ENCODE measurements at places on chromosomes 5 and 9. TPM values are rescaled to one million over a fixed set of nuclear protein-coding genes. Genes with fewer than 3 reads are reported as not detected.

The CRB2 gene
- polyA plus RNA-seq = 0.08 TPM

The S1PR3 gene
- polyA plus RNA-seq = 85.6 TPM

The GARNL3 gene
- polyA plus RNA-seq = 13.8 TPM

The PCDHB3 gene
- polyA plus RNA-seq = 0.20 TPM

DNA sequence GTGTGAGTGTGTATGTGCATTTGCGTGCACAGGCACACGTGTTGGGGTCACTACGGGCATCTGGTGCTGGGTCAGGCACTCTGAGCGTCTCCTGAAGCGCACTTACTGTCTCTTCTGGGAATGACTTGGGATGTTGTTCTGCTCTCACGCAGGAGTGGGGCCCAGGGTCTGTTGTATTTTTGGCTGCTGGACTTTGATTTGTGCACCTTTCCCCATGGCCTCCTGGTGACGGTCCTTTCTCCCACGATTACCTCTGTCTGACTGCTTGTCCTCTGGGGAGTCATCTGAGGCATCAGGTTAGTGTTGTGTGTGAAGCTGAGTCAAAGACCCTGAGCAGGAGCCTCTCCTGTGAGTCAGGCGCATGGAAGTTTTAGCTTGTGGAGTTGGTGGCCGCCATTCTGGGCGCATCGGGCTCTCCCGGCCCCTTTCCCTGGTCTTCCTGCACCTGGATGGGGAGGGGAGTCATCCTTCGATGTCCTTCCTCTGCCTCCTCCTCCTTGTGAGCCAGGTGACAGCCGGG, 62.1 kb downstream of the RXRA start:
- H3K27me3 ChIP-seq = no peaks in the 10 kb centered on the region
- H3K4me1 ChIP-seq = peaks cover 35% of the 10 kb centered on the region
- H3K27ac ChIP-seq = peak overlapping the region; percentile 99
- no peak for DNase-seq

DNA sequence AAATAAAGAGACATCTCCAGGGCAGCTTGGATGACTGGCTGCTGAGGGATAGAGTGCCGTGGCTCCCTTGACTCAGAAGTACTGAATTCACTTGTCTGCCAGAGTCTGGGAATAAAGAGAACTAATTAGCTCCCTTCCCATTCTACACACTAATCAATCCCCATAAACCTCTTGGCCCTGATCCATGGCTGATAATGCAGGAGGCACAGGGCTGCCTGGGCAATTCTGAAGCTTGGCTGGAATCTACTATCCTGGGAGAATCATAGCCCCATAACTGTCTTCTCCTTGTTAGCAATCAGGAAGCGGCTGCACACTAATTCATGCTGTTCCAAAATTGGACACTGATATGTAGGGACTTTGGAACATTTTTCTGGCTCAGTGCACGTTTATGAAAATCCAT, 197.7 kb downstream of the PTTG1 start:
- H3K27ac ChIP-seq = no peak overlapping the region
- DNase-seq = no peak
- H3K4me1 ChIP-seq = no peaks in the 10 kb centered on the region
- no peaks in the 10 kb centered on the region for H3K27me3 ChIP-seq

- no peaks in the 10 kb centered on the region for H3K27me3 ChIP-seq
- H3K4me1 ChIP-seq = no peaks in the 10 kb centered on the region
- no peak overlapping the region for H3K4me3 ChIP-seq
Observed at GRCh38 chr9:90054810-90055209, 450.0 kb downstream of the GADD45G start.

DNA sequence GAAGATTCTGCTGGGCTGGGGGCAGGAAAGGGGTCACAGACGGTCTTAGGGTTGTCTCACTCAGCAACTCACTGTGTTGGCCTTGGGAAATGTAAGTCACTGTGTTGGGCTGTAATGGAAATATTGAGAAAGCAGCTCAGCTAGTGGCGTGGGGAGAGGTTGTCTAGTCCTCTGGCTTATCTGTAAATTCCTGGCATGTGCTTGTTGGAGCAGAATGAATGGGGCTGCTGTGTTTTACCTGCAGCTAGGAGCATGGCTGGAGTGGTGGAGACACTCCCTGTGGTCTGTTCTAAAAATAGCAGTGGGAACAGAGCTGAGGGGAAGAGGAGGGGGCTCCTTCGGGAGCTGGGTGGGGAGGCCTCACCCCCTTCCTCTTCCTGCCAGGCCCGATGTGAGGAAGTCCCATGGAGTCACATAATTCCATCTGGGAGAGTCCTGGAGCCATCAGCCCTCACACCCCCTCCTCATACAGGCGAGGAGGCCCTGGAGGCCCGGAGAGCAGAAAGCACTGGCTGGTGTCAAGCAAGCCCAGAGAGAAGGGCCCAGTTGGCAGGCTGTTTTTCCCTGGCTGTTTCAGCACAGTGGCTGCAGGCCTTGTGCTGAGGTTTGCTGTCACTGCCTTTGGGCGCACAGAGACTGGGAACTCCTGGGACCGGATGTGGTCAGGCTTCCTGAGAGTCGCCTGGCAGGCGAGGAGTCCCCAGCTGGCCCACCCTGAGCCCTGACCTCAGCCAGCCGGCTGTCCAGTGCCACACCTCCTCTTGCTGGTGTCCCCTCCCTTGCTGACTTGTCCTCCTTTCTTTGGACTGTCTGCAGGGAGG, 84.9 kb downstream of the RGS3 start:
- peak; percentile 69 for DNase-seq
- no peak overlapping the region for H3K4me3 ChIP-seq
- peak overlapping the region; percentile 86 for H3K27ac ChIP-seq
- no peaks in the 10 kb centered on the region for H3K36me3 ChIP-seq
- no peaks in the 10 kb centered on the region for H3K27me3 ChIP-seq

DNA sequence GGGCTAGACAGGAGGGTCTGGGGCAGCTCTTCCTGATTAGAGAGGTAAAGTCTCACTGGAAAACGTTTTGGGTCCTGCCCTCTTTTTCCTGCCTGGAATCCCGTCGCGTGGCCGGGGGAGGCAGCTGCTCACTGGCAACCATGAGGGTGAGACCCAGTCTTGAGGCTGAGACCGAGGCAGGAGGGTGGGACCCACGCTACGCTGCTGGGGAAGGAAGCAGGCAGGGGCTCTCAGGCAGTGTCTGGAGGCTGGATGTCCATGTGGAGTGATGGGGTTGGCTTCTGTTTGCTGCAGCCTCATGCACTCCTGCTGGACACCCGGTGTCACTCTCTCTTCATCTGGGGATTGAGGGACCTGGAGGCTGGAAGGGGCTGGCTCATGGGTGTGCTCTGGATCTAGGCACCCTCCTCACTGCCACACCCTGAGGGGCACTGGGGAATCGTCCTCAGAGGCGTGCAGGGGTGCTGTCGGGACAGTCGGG, 11.3 kb upstream of the SLC2A6 start:
- no peaks in the 10 kb centered on the region for H3K36me3 ChIP-seq
- H3K4me1 ChIP-seq = no peaks in the 10 kb centered on the region
- no peaks in the 10 kb centered on the region for H3K27me3 ChIP-seq

DNA sequence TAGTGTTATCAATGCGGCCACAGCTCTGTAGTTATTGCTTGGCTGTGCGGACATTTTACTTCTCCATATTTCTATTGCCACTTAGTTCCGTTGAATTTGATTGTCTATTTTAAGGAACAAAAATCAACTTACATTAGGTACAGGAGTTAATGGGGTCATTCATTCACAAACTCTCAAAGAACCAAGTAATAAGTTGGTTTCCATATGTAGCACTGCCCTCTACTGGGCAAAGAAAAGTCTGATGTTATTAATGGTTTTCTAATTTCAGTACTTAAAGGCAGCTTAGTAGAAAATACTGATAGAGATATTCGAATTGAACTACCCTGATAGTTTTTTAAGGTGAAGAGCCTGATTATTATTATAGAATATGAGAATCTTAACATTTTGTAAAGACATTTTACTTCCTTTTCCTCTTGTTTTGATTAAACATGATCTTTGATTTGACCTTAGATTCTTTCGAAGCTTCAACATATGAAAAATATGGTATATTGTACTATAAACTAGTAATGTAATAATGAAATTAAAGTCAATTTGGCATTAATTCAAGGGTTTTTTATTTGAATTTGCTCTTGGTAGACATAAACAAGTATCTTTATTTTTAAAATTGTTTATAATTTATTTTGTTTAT, 119.5 kb upstream of the CTNND2 start:
- H3K4me1 ChIP-seq = no peaks in the 10 kb centered on the region
- no peaks in the 10 kb centered on the region for H3K36me3 ChIP-seq
- no peak overlapping the region for H3K4me3 ChIP-seq
- H3K27ac ChIP-seq = no peak overlapping the region
- no peaks in the 10 kb centered on the region for H3K27me3 ChIP-seq
- DNase-seq = no peak

DNA sequence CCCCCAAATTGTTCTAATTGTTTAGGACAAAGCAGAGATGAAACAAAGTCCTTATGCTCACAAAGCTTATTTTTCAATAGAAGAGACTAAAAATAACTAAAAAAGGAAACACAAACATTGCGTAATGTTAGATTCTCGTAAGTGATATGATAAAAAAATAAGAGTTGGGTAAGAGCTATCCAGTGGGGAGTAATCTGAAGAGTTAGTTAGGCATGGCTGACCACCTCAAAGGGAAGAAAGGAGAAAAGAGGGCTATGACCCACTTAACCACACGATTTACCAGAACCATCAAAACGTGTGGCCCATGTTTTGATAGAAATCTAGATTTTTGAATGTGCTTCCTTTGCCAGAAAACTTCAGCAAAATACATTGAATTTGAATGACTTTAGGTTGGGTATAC, 1296.8 kb upstream of the NUDT12 start:
- no peaks in the 10 kb centered on the region for H3K27me3 ChIP-seq
- H3K4me3 ChIP-seq = no peak overlapping the region
- no peak overlapping the region for H3K27ac ChIP-seq
- no peak for DNase-seq
- no peaks in the 10 kb centered on the region for H3K4me1 ChIP-seq
- no peaks in the 10 kb centered on the region for H3K36me3 ChIP-seq

GRCh38 chr5:44388321-44389089, 715 bp downstream of the FGF10 start:
- peaks cover 9% of the 10 kb centered on the region for H3K27me3 ChIP-seq
- DNase-seq = no peak
- no peak overlapping the region for H3K27ac ChIP-seq
- no peaks in the 10 kb centered on the region for H3K36me3 ChIP-seq

DNA sequence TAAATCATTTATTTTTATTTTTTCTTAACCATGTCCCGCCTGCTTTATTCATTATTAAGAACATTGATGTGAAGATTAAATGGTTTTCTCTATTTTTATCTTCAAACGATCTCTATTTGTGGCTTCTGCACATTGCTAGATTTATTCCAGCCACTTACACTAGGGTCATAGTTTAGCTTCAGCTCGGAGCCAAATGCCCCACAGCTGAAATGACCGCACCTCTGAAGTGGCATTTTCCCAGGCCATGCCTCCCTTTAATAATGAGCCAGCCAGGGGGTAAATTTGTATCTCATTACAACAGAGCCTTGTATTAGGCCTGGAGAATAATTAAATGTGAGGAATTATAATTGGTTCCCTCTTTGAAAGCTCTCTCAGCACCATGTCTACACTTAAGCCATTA, 89.4 kb downstream of the DOCK8 start:
- DNase-seq = no peak
- H3K4me1 ChIP-seq = no peaks in the 10 kb centered on the region
- H3K36me3 ChIP-seq = peaks cover 8% of the 10 kb centered on the region
- no peak overlapping the region for H3K27ac ChIP-seq
- H3K4me3 ChIP-seq = no peak overlapping the region

- no peak for DNase-seq
- H3K4me3 ChIP-seq = no peak overlapping the region
- peaks cover 30% of the 10 kb centered on the region for H3K4me1 ChIP-seq
- H3K27ac ChIP-seq = no peak overlapping the region
Observed at GRCh38 chr9:121776001-121776738, 124.7 kb downstream of the DAB2IP start.

DNA sequence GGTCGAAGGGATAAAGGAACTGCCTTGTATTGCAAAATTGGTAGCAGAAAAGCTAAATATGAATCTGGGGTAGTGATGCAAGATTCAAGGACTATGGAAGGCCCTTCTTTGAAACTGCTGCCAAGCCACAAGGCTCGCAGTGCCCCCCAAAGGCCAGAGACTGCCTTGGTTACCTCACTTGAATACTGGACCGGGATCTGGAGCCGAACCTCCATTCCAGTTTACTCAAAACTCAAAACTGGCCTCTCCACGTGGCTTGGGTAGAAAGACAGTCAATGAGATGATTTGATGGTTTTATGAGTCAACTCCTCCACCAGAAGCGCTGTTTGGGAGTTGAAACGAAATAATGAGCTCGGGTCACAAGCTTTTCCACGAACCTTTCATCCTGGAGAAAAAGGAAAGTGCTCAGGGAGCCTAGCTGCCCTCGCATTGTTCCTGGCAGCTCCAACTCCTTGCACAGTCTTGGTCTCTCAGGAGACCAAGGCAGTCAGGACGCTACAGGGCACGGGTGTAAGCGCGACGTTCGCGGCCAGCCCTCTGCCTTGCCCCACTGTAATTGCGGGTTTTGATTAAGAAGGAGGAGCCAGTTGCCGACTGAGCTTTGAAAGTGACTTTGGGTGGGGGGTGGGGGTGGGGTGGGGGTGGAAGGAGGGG, 2.8 kb downstream of the ST8SIA4 start:
- no peak overlapping the region for H3K27ac ChIP-seq
- no peaks in the 10 kb centered on the region for H3K27me3 ChIP-seq
- peak overlapping the region; percentile 52 for H3K4me3 ChIP-seq
- no peaks in the 10 kb centered on the region for H3K4me1 ChIP-seq
- no peaks in the 10 kb centered on the region for H3K36me3 ChIP-seq
- no peak for DNase-seq

DNA sequence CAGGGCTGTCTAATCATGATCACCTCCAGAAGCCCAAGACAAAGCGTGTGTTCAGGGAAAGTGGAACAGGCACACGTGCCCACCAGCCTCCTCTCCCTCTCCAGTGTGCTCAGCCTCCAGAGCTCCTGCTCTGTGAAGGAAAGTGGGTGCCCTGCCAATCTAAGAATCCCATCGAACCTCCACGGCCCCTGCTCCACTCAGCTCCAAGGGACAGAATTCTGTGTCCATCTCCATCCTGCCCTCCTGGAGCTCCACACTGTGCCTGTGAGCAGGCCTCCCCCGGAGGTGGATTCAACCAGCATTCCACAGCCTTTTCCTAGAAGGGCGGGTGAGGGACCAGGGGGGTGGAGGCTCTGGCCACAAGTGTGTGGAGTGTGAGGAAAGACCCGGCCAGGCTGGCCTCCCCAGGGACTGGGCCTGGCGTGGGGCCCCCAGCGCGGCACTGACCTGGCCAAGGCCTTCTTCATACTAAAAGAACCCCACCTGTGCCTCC, 6.0 kb downstream of the EEIG1 start:
- no peak for DNase-seq
- peaks cover 83% of the 10 kb centered on the region for H3K4me1 ChIP-seq
- no peaks in the 10 kb centered on the region for H3K36me3 ChIP-seq
- no peaks in the 10 kb centered on the region for H3K27me3 ChIP-seq
- peak overlapping the region; percentile 91 for H3K27ac ChIP-seq
- no peak overlapping the region for H3K4me3 ChIP-seq

- H3K36me3 ChIP-seq = no peaks in the 10 kb centered on the region
- peak overlapping the region; percentile 89 for H3K27ac ChIP-seq
- no peaks in the 10 kb centered on the region for H3K27me3 ChIP-seq
- peaks cover 77% of the 10 kb centered on the region for H3K4me1 ChIP-seq
Observed at GRCh38 chr9:127538849-127539258, 73.2 kb upstream of the STXBP1 start.
